Left ventricle myocardium superior (tissue), 1 donor: ENCODE measurements at places on chromosomes 2 and 18. TPM values are rescaled to one million over a fixed set of nuclear protein-coding genes. Genes with fewer than 3 reads are reported as not detected.

GRCh38 chr2:28346587-28346986, 46.1 kb upstream of the FOSL2 start:
- DNase-seq: peak; percentile 18

FAM237A gene
- total RNA-seq: 2.0 TPM

- no peak for DNase-seq
Observed at GRCh38 chr18:32707586-32707985, 65.2 kb downstream of the KLHL14 start.

DNA sequence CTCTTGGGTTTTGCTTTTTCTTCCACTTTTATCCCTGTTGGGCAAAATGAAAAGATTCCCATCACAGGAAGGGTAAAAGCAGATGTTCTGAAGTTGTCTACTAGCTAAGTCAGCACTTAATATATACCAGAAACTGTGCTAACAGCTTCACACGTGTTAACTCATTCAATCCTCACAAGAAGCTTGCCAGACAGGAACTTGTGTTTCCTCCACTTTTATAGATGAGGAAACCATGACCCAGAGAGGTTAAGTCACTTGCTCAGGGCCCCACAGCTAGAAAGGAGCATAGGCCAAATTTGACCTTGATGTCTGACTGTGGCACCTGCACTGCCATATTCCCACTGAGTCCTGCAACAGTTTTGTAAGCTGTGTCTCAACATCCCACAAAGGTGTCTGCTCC, 76.8 kb upstream of the EPC2 start:
- no peak for DNase-seq

GRCh38 chr2:83068714-83069113, 1390.4 kb downstream of the SUCLG1 start:
- no peak for DNase-seq

DNA sequence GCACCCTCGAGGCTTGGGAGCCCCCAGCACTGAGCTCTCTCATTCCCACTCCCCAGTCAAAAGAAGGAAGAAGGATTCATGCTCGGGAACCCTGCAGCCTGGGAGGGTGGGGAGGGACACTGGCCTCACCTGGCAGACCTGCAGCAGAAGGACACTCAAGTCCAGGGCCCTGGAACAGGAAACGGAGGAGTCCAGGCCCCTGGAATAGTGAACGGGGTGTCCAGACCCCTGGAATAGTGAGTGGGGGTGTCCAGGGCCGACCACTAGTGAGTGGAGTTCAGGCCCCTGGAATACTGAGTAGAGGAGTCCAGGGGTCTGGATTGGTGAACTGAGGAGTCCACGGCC, 292.5 kb downstream of the NDUFA10 start:
- no peak for DNase-seq

DNA sequence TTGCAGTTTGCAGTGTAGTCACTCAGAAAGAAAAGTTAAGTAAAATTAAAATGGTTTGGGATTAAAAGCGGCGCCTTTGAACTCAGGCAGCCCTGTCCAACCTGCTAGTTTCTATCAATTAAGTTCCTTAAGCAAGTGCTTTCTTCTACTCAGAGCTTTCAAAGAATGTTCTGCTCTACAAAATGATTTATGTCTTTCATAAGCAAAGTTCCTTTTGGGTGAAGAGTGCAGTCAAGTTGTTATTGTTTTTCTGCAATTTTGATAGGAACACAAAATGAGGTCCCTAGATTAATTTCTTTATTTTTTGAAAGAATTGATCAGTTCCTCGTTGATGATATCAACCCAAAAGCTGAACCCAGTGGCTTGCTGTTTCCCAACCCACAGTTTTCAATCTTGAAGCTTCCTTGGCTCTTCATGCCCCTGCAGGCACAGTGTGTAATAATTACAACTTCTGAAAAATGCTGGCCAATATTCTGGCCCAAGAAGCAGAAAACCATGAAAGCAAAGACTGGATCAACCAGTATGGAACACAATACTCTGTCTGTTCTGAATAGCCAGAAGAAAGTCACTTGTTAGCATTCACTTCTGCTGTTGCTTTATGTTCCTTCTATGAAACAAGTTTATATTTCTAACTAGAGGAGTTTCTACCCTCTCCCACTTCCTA, 89.1 kb downstream of the TGIF1 start:
- no peak for DNase-seq

DNA sequence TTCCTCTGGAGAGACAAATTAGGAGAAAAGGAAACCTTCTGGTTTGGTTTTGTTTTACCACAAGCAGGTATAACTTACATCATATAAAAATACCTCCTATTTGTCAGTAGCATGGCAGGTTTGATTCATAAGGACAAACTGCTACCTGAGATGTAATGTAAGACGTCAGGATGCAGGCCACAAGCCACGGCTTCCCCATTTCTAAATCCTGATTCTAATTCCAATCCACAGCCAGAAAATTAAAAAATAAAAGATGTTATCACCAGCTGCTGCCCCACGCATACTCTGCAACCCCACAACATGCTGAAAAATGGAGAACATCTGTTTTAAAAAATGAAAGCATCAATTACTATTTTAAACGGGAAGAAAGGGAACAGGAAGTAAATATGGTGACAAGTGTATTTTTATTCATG, 197.6 kb downstream of the BCL11A start:
- no peak for DNase-seq

ATP6V1C2 gene
- total RNA-seq: 2.7 TPM

CFC1 gene
- not detected for total RNA-seq

CCDC102B gene
- 4.9 TPM for total RNA-seq

DNA sequence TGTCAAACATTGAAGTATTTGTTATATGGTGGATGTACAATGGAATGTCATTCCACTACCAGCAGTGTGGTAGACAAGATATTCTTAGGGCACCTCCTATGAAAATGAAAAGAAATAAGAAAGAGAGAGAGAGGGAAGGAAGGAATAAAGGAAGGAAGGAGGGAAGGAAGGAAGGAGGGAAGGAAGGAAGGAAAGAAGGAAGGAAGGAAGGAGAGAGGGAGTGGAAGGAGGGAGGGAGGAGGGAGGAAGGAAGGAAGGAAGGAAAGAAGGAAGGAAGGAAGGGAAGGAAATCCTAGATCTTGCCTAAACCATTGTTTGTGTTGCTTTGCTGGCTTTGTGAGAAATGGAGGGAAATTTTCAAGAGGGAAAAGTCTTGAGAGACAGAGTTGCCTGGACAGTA, 50.1 kb upstream of the TCF7L1 start:
- DNase-seq: no peak

- DNase-seq: no peak
Observed at GRCh38 chr18:12098374-12098773, 4.7 kb downstream of the ANKRD62 start.
